GF-D8 (cell line): ENCODE measurements at places on chromosomes 6 and 20.
A peak's percentile ranks its signal among the peaks of the same experiment; 100 is the strongest.

GRCh38 chr20:55934146-55934545 is 71.2 kb downstream of the CBLN4 start:
- no peak for DNase-seq

DNA sequence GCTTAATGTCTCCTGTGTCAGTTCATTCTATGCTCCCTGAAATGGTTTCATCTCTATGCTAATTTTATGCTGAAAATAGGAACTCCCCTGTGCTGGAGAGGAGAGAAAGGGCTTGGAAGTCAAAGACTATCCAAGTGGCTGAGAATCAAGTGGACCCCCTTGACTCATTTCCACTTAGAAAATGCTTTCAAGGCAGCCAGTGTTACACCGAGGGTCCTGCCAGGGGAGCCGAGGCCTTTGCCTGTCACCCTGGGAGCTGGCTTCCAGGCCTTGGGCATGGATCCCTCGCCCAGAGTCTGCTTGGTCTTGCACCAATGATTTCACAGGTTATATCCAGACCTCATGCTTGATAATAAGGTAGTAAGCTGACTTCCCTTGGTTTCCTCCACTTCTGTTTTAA is 342.6 kb downstream of the NRN1 start:
- no peak for DNase-seq

- DNase-seq, result no peak
Observed at GRCh38 chr20:6473197-6473596, 294.3 kb upstream of the BMP2 start.

DNA sequence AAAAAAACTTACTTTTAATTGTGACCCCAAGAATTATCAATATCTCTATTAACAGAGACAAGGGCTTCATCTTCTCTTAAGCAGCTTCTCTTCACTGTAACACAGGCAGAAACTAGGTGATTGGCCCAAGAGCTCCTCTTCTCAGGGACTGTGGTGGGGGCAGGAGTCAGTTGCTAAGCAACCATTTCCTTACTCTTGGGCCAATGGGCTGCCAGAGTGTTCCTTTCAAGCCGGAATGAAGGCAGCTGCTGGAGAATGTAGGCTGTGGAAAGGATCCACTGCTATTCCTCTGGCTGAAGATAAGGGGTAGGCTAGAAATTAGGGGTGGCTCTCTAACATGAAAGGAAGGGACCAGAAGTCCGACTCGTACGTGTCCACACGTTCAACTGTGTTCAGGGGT is at the start of gene SEL1L2:
SEL1L2 (minus strand) TSS at position 150 of the 400 bp plus-strand sequence; CDS start at position 70, 80 bp downstream.
- DNase-seq, result no peak

- DNase-seq, result no peak
Observed at GRCh38 chr20:46621492-46621891, 29.8 kb downstream of the SLC13A3 start.

DNA sequence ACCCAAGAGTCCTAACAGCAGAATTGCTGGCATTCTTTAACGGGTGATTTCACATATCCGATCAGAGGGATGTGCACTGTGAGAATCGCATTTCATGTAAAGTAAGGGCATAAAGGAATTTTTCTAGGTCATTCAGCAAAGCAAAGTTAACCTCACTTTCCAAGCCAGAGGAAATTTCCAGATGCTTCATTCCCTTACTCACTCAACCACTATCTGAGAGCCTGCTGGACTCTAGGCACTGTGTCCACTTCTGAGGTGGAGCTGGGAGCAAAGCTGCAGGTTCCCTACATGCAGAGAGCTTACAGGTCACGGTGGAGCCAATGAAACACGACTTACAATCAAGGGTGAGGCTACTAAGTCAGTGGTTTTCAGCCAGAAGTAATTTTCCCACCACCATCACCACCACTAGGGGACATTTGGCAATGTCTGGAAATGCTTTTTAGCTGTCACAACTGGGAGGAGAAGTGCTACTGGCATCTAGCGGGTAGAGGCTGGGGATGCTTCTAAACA is 34.5 kb upstream of the TSHZ2 start:
- DNase-seq, result no peak

GRCh38 chr20:45944151-45944964 is 9.9 kb downstream of the PCIF1 start:
- no peak for DNase-seq

DNA sequence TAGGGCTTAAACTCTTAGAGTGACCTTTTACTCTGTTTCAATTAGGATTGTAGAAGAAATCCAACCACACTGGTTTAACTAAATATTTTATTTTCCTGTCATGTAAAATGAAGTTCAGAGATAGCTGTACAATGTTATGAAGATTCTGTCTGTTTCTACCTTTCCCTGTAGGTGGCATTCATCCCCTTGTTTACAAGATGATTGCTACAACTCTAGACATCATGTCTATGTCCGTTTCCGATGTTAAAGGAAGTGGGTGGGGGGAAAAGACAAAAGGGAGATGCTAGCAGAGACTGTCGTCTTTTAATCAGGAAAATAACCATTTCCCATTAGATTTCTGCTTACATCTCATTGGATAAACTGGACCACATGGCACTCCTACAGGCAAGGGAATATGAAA is 30.9 kb upstream of the RIMS1 start:
- DNase-seq, result no peak

DNA sequence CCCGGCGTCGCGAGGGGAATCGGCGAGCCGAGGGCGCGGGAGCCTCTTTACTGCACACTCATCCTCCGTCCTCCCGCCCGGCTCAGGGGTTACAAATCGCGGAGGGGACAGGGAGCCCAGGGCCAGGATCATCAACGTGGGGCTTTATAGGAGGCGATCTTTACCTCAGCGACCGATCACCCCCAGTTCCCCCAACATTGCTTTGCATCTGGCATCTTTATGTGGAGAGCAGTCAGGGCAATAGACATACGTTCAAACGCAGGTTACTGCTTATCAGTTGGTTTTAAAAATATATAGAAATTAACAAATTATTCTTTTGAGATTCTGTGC is 634 bp downstream of the HSF2 start:
- no peak for DNase-seq

DNA sequence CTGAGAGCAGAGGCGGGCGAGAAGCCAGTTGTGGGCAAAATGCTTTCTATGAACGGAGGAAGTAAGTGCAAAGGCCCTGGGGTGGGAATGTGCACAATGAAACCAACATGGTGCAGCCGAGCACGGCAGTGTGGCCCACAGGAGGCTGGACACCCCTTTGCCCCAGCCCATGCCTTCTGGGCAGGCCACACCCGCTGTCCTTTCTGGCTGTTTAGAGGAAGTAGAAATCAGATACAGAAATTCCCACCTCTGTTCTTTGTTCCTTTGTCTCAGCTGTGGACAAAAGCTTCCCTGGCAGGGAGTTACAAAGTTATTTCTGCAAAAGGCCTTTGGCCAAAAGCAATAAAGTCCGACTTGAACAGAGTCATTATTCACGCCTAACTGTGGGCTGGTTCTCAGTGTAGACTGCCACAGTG is 11.9 kb downstream of the SULF2 start:
- DNase-seq, result no peak

DNA sequence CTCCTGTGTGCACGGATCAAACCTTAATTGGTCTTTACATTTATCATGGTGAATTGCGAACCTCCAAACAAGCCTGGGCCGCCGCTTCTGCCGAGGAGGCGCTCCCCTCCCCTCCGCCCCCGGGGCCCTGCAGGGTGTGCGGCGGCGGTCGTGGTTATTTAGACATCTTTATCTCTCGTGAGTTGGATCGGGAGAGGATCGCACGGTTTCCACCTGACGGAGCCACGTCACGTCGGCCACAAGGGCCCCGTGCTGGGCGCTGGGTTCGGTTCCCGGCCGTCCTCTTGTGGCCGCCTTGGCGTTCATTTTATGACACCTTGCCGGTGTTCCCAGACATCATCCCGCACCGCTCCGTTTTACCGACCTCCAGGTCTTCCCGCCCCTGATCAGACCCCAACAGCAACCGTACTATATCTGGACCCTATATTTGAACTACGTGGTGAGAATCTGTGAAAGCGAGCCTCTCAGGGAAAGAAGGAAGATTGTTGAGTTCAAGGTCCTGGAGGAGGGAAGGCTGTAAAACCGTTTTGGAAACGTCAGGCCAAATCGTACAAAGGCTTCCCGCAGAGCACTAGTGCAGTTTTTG is 1.3 kb upstream of the CNR1 start:
- DNase-seq, result no peak

DNA sequence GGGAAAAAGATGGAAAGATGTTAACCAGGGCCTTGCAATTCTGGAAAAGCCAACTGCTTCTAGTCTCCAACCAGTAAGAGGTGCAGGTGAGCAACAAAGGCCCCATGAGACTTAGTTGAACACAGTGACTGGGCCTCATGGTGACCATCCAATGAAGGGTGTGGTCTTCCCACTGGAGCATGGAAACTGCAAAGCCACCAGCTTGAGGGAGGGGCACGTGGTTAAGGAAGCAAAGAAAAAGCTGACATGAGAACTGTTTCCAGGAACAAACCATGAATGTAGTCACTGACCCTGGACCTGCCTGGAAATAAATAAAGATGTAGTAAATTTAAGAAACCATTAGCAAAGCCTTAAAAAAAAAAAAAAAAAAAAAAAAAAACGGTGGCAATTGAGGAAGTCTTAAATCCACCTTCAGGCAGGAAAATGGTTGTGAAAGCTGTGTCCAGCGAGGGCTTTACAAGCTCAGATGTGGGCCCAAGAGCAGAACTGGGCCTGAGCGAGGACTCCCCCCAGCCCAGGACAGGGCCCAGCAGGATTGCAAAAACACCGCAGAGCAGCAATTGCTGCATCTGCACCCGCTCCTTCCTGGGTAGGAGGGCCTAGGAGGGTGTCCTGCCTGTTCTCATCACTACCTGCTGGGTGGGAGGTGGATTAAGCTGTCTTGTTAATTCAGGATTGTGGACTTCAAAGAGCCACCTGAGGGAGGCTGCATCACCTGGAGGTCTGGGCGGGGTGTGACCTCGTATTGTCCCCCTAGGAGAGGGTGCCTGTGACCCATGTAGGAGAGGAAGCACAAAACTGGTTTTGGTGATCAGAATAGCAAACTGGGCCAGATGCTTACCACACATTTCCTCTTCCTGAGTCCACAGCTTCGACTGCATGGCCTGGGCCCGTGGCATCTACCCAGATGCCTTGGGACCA is 10.3 kb downstream of the GFRA4 start:
- peak; percentile 45 for DNase-seq

GRCh38 chr20:59810449-59811187 is 122.8 kb downstream of the SYCP2 start:
- DNase-seq, result no peak

GRCh38 chr6:53578371-53578770 is 33.5 kb upstream of the GCLC start:
- no peak for DNase-seq

- no peak for DNase-seq
Observed at GRCh38 chr6:146931214-146931613, 273.0 kb upstream of the STXBP5 start.

- no peak for DNase-seq
Observed at GRCh38 chr6:154488248-154488593, 22.3 kb downstream of the CNKSR3 start.

DNA sequence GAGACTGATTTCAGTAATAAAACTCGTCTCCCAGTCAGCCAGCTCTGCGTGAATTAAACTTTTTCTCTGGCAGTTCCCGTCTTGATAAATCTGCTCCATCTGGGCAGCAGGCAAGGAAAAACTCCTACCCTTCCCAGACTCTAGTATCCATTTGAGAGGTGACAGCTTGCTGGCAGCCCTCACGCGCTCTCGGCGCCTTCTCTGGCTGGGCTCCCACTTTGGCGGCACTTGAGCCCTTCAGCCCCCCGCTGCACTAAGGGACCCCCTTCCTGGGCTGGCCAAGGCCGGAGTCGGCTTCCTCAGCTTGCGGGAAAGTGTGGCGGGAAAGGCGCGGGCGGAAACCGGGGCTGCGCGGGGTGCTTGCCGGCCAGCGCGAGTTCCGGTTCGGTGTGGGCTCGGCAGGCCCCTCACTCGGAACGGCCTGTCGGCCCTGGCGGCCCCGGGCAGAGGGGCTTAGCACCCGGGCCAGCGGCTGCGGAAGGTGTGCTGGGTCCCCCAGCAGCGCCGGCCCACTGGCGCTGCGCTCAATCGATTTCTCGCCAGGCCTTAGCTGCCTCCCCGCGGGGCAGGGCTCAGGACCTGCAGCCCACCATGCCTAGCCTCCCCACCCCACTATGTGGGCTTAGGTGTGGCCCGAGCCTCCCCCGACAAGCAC is 21.8 kb upstream of the GMPR start:
- no peak for DNase-seq

- no peak for DNase-seq
Observed at GRCh38 chr20:44961870-44962267, 1.7 kb upstream of the TOMM34 start.

DNA sequence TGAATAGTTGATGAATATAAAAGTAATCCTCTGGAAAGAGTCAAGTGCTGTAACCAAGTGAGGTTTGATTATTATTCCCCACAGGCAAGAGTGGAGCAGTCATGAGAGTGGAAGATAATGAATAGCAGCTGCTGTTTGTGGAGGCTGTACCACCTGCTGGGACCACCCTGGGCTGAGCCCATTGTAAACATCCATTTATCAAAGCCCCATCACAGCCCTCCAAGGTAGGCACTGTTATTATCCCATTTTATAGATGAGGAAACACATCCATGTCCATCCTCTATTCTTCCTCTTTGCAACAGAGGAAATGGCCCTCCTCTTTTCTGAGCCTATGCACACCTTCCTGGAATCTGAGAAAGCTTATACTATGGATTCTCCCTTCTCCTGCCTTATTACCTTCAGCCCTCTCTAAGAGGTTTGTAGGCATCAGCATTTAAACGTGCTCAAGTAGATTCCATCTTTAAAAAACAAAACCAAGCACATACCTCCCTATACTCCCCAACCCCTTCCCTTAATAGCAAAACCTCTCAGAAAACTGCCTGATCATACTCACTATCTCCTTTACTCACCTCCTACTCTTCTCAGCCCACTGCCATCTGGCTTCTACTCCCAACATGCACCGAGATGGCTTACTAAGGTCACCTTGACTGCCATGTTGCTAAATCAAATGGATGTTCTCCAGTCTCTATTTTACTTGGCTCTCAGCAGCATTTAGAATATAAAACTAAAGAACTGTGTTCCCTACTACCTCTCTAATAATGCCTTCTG is 37.1 kb downstream of the CDH22 start:
- DNase-seq, result no peak

GRCh38 chr20:54268941-54269340 is 61.1 kb downstream of the PFDN4 start:
- DNase-seq, result no peak

DNA sequence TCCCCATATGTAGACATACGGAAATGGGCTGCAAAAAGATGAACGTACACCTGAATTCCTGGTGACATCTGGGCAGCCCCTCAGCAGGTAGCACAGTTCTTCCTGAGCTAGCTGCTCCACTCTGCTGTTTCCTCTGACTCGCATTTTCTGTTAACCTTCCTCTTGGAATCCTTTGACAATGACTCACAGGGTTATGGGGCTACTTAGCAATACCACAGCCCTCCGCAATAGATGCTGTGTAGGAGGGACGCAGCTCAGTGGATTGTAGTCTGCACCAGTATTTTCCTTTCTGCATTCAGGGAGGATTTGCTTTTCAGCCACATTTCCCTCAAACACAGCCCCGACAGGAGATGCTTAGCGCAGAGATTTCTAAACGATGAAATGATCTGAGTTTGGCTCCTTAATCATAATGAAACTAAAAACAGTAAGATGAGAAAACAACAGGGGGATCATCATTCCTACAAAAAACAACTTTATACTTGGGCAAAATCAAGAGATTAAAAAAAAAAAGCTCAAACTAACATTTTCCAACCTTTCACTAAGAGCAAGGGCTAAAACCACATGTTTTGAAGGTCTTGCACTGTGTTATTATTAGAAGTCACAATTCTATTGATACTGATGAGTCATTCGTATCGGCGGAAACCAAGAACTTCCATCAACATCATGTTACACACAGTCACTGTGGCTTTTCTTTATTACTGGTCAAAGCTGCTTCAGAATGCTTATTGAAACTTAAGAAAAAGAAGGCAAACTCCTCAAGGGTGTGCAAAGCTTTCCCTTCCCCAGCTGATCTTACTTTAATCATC is 12.2 kb downstream of the BACH2 start:
- DNase-seq, result no peak

GRCh38 chr6:56694002-56694401 is 51.3 kb upstream of the DST start:
- DNase-seq, result no peak
